CD4-positive, alpha-beta T cell treated with Interleukin-4 for 4 hours (primary cell): ENCODE measurements at places on chromosomes 6 and 20.

DNA sequence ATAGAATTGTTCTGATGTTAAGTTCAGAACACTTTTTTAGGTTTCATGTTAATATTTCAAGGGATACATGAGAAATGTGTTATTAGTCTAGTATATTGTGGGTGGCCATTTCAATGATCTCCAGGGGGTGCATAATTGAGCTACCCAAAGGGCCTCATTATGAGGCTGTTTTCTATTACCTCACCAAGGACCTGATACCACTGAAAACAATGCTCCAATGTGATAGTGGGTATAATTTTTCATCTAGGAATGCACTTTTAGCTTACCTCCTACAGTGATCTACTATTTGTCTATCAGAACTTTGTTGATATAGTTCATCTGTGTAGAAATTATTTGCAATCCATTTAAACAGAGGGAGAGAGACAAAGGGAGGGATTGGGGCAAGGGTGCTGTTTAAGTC is 106.8 kb upstream of the HS3ST5 start:
- DNase-seq: no peak

GRCh38 chr6:159701413-159701999 is 8.5 kb upstream of the SOD2 start:
- no peak for DNase-seq

DNA sequence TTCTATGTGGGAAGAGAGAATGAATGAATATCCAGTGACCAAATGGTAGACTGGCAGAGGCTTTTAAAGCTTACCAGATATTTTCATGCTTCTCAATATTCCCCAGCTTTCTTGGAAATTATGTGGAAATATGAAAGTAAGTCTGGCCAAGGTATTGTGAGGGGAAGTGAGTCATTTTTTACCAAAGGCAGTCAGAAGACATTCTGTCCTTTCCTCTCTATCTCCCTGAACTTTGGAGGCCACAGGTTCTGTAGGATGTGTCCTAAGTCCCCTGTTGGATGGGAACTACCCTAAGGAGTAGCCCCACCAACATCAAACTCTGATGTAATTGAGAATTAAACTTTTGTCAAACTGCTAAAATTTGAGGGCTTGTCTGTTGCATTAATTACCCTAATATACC is 593.8 kb upstream of the NRSN1 start:
- DNase-seq: no peak

DNA sequence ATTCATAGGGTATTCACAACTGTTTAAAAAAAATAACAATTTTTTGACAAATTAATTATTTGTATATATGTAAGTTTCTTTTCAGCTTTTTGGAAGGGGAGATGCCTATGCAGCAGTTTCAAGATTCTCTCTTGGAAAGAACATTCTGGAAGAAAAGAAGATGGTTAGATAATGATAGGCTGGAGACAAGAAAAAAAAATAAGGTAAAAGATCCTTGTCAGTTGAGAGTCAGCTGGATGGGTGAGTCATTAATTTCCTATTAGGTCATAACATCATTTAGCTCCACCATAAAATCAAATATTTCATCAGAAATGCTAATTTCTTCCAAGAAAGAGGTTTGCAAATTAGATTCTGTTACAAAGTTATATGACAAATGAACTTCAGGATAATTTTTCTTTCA is 880.4 kb downstream of the EPHA7 start:
- no peak for DNase-seq

- peak; percentile 22 for DNase-seq
Measured at GRCh38 chr6:158009114-158009891, 27.6 kb downstream of the SYNJ2 start.

DNA sequence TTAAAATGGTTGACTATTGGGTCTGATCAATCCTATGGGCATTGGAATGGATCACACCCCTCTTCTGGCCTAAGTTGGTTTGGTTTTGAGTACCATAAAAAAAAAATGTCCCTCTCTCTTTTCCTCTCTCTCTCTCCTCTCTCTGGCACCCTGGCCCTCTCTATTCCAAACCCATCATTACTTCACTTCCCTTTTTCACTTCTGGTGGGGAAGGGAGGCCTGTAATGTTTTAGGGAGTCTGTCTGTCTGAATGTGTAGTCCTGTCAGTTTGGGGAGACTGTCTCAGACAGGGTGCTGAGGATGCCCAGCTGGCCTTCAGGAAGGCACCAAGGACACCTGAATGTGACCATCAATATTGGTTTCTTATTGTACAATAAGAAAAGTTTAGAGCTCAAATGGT is 165.8 kb downstream of the CD24 start:
- DNase-seq: no peak
